ENCODE measurements at places on chromosomes 11 and 22. TPM values are rescaled to one million over a fixed set of nuclear protein-coding genes. Genes with fewer than 3 reads are reported as not detected.

GRCh38 chr11:70519117-70519516 is 120.8 kb downstream of the CTTN start:
- H3K36me3 ChIP-seq: no peaks in the 10 kb centered on the region
- no peaks in the 10 kb centered on the region for H3K4me1 ChIP-seq
- no peaks in the 10 kb centered on the region for H3K27me3 ChIP-seq
- no peak overlapping the region for H3K4me3 ChIP-seq
- no peak overlapping the region for H3K27ac ChIP-seq

- DNase-seq: no peak
- H3K4me1 ChIP-seq: peaks cover 60% of the 10 kb centered on the region
- peak overlapping the region; percentile 67 for H3K27ac ChIP-seq
- no peak overlapping the region for H3K4me3 ChIP-seq
- H3K27me3 ChIP-seq: no peaks in the 10 kb centered on the region
These were observed 40.1 kb upstream of the PPARA start for GRCh38 chr22:46110215-46110614.

DNA sequence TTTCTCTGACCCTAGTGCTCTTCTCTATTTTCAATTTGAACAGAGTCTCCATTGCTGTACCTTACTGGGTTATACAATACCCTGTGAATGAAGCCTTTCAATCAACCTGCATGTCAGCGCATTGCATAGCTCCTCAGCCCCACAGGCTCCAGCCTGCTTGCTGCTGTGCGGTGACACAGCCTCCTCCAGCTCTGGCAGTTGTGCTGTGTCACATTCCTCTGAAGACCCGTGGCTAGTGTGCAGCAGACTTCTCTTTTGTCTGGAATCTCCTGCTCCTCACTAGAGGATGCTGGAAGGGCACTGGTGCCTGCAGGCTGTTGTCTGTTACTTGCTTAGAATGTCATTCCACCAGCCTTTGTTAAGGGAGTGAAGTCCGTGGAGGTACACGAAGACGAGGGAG is 390.1 kb upstream of the B3GAT1 start:
- no peaks in the 10 kb centered on the region for H3K36me3 ChIP-seq
- no peak for DNase-seq
- H3K4me1 ChIP-seq: no peaks in the 10 kb centered on the region
- H3K4me3 ChIP-seq: no peak overlapping the region

The SYT13 gene
- 1.0 TPM for total RNA-seq

GRCh38 chr11:116893437-116893836 is 56.0 kb upstream of the APOA1 start:
- no peak for DNase-seq
- H3K4me1 ChIP-seq: no peaks in the 10 kb centered on the region
- H3K27me3 ChIP-seq: no peaks in the 10 kb centered on the region
- no peak overlapping the region for H3K4me3 ChIP-seq
- no peaks in the 10 kb centered on the region for H3K36me3 ChIP-seq

The LDHAL6A gene
- 1.2 TPM for total RNA-seq

GRCh38 chr22:45845076-45845487 is 131.9 kb downstream of the WNT7B start:
- H3K36me3 ChIP-seq: no peaks in the 10 kb centered on the region
- no peaks in the 10 kb centered on the region for H3K27me3 ChIP-seq
- no peaks in the 10 kb centered on the region for H3K4me1 ChIP-seq
- H3K4me3 ChIP-seq: no peak overlapping the region
- no peak for DNase-seq

- DNase-seq: no peak
- no peak overlapping the region for H3K4me3 ChIP-seq
- H3K36me3 ChIP-seq: no peaks in the 10 kb centered on the region
- no peak overlapping the region for H3K27ac ChIP-seq
These were observed 57.8 kb upstream of the TCF20 start for GRCh38 chr22:42328130-42328783.

- H3K27me3 ChIP-seq: no peaks in the 10 kb centered on the region
- peaks cover 55% of the 10 kb centered on the region for H3K4me1 ChIP-seq
- H3K36me3 ChIP-seq: no peaks in the 10 kb centered on the region
- H3K4me3 ChIP-seq: no peak overlapping the region
- H3K27ac ChIP-seq: no peak overlapping the region
These were observed 18.1 kb downstream of the TBC1D10A start for GRCh38 chr22:30308518-30309230.

The AGBL2 gene
- total RNA-seq: 13.1 TPM

DNA sequence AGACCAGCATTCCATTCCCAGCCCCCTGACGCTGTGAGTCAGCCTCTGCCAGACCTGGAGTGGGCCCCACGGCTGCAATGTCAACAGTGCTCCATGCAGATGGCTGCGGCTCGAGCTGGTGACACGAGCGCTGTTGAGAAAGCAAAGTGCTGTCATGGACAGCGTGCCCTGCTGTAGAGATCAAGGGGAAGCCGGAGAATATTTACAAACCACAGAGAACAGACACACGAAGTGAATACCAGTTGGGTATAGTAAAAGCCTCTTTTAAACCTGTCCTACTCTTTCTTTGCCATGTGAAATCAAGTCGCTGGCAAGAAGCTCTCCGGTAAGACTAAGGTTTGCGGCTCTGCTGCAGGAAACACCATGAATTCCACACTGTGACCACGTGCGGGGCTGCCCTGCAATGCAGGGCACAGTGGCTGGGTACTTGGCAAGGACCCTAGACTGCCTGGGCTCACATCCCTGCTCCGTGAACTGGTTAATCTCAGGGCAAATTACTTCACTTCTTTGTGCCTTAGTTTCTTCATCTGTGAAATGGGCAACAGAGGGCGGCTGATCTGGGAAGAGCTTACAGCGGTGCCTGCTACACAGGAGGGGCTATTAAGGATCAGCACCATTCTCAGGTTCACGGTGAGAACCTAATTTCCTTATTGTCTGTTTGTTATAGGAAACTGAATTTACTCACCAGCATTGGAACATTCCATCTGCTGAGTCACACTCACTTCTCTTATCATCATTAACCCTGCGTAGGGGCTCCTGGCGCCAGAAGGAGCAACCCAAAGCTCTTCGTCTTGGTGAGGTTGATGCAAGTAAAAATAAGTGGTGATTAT is 27.8 kb upstream of the ELFN2 start:
- H3K4me1 ChIP-seq: peaks cover 3% of the 10 kb centered on the region
- H3K27ac ChIP-seq: no peak overlapping the region
- no peaks in the 10 kb centered on the region for H3K36me3 ChIP-seq
- H3K27me3 ChIP-seq: no peaks in the 10 kb centered on the region
- DNase-seq: no peak

The PRR33 gene
- total RNA-seq: not detected

The GAL3ST1 gene
- total RNA-seq: 3.0 TPM

The ADAMTS15 gene
- total RNA-seq: 0.95 TPM

DNA sequence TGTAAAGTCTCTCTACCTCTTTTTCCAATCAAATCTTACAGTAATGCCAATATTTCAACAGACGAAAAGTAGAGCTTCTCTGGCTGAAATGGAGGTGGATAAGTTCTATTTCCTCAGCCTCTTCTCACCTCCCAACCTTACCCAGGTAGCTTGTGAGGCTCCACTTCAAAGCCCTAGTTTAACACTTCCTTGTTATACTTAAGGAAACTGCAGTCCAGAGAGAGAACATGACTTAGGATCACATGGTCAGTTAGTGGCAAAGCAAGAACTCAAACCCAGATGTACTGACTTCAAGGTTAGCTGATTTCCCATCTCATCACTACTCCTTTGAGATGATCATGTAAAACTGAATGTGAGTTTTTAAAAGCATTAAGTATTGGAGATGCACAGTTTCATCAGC is 32.5 kb downstream of the PAK1 start:
- H3K36me3 ChIP-seq: no peaks in the 10 kb centered on the region
- DNase-seq: no peak
- H3K4me3 ChIP-seq: no peak overlapping the region
- no peaks in the 10 kb centered on the region for H3K27me3 ChIP-seq
- no peak overlapping the region for H3K27ac ChIP-seq

The APOA5 gene
- total RNA-seq: 0.43 TPM

DNA sequence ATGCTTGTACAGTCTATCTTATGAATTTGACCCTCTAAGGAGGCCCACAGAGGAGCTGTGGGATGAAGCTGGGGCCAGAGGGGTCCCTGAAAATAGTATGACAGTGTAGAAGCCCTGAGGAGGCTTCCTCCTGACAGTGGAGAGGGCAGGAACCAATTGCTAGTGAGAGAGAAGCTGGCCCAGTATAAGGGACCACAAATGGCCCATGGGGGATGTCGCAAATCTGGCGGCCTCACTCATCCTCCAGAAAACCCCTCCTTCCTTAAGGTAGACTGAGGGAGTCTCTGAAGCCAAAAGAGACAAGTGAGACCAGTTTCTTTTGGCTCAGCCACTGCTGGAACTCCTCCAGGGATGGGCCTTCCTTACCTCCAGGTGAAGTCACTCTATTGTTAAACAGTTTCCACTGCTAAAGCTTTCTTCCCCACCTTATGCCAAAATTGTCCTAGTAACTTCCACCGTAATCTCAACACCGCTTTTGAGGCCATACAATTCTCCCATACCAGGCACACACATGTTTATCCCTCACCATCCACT is 17.8 kb upstream of the CASTOR1 start:
- H3K4me3 ChIP-seq: no peak overlapping the region
- H3K27me3 ChIP-seq: no peaks in the 10 kb centered on the region
- H3K27ac ChIP-seq: no peak overlapping the region
- peaks cover 50% of the 10 kb centered on the region for H3K4me1 ChIP-seq

GRCh38 chr22:32622004-32622743 is 147.6 kb downstream of the FBXO7 start:
- peaks cover 34% of the 10 kb centered on the region for H3K4me1 ChIP-seq
- peak overlapping the region; percentile 86 for H3K27ac ChIP-seq
- DNase-seq: peak; percentile 56
- no peaks in the 10 kb centered on the region for H3K27me3 ChIP-seq

GRCh38 chr11:117548876-117549275 is 221.2 kb downstream of the CEP164 start:
- H3K36me3 ChIP-seq: no peaks in the 10 kb centered on the region
- no peak overlapping the region for H3K4me3 ChIP-seq

DNA sequence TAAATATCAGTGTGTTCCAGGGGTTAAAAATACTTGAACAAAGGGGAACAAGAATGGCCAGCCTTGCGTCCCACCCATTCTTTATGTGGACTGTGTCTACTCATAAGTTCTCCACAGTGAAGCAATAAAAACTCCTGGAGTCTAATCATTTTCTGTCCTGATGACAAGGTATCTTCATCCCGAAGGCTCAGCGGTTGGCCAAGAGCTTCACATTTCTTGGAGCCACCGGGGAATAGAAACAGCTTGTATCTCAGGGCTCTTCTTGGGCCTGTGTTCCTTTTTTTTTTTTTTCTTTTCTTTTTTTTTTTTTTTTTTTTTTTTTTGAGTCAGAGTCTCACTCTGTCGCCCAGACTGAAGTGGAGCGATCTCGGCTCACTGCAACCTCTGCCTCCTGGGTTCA is 36.8 kb upstream of the ADORA2A start:
- no peaks in the 10 kb centered on the region for H3K36me3 ChIP-seq
- H3K27me3 ChIP-seq: no peaks in the 10 kb centered on the region
- peaks cover 4% of the 10 kb centered on the region for H3K4me1 ChIP-seq
- H3K4me3 ChIP-seq: no peak overlapping the region
- DNase-seq: no peak

- H3K4me3 ChIP-seq: no peak overlapping the region
- no peaks in the 10 kb centered on the region for H3K4me1 ChIP-seq
- no peaks in the 10 kb centered on the region for H3K27me3 ChIP-seq
- H3K27ac ChIP-seq: no peak overlapping the region
- no peak for DNase-seq
These were observed 26.9 kb downstream of the MRPL16 start for GRCh38 chr11:59783632-59784090.

DNA sequence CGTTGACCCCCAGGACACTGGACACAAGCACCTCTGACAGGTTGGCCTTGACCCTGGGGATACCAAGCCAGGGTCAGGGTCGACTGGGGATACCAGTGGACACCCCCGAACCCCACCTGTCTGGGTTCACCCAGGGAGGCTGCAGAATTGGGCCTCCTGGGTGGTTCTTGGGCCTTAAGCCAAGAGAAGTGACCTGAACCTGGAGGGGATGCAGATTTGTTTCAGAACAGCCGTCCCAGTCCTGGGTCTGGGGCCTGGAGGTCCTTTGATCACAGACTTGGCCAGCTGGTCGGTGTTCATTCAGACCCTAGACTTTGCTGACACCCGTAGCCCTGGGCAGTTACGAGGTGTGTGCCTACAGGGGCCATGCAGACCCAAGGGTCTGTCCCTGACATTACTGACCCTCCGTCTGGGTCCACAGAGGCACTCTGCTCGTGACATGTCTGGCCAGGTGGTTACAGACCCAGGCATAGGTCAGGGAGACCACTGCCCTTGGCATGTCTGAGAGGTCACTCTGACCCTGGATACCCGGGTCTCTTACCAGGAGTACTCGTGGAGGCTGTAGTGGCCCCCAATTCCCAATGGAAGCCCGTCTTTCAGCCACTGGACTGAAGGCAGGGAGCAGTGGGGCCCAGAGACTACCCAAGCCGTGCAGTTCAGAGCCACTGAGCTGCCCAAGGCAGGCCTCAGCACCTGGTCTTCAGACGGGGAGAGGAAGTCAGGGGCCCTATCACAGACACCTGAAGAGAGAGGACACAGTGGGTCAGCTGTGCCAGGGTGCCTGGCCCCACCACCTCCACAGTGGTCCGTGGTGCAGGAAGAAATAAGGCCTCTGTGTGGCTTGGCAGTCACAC is 6.4 kb downstream of the SIGIRR start:
- H3K4me3 ChIP-seq: no peak overlapping the region
- no peaks in the 10 kb centered on the region for H3K4me1 ChIP-seq
- no peaks in the 10 kb centered on the region for H3K36me3 ChIP-seq
- H3K27ac ChIP-seq: no peak overlapping the region
- H3K27me3 ChIP-seq: no peaks in the 10 kb centered on the region

GRCh38 chr11:2578929-2579270 is 120.9 kb downstream of the KCNQ1OT1 start:
- H3K4me1 ChIP-seq: peaks cover 1% of the 10 kb centered on the region
- H3K36me3 ChIP-seq: no peaks in the 10 kb centered on the region
- DNase-seq: peak; percentile 3
- no peak overlapping the region for H3K27ac ChIP-seq
- H3K4me3 ChIP-seq: no peak overlapping the region

GRCh38 chr22:19811211-19811621 is 43.5 kb downstream of the GNB1L start:
- no peaks in the 10 kb centered on the region for H3K27me3 ChIP-seq
- no peak overlapping the region for H3K27ac ChIP-seq
- peak; percentile 14 for DNase-seq

DNA sequence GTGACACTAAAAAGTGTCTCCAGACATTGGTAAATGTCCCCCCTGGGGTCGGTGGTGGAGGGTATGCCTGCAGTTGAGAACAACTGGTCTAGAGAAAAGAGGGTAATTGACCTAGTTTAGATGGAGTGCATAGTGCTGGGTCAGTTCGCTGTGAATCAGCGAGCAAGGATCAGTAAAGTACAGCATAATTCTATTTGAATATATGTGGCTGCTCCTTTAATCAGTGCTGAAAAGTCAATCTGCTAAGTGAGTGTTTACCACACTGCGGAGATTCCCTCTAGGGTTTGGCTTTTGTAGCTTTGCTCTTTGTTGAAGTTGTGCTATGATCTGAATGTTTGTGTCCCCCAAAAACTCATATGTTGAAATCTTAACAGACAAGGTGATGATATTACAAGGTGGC is 15.0 kb downstream of the CAVIN3 start:
- no peak overlapping the region for H3K4me3 ChIP-seq
- no peaks in the 10 kb centered on the region for H3K36me3 ChIP-seq
- no peak overlapping the region for H3K27ac ChIP-seq
- DNase-seq: no peak

- no peaks in the 10 kb centered on the region for H3K36me3 ChIP-seq
- DNase-seq: peak; percentile 22
- no peaks in the 10 kb centered on the region for H3K27me3 ChIP-seq
These were observed 1.5 kb downstream of the MAP6 start for GRCh38 chr11:75667255-75667830.
